ENCODE measurements at places on chromosomes 3 and 15.

DNA sequence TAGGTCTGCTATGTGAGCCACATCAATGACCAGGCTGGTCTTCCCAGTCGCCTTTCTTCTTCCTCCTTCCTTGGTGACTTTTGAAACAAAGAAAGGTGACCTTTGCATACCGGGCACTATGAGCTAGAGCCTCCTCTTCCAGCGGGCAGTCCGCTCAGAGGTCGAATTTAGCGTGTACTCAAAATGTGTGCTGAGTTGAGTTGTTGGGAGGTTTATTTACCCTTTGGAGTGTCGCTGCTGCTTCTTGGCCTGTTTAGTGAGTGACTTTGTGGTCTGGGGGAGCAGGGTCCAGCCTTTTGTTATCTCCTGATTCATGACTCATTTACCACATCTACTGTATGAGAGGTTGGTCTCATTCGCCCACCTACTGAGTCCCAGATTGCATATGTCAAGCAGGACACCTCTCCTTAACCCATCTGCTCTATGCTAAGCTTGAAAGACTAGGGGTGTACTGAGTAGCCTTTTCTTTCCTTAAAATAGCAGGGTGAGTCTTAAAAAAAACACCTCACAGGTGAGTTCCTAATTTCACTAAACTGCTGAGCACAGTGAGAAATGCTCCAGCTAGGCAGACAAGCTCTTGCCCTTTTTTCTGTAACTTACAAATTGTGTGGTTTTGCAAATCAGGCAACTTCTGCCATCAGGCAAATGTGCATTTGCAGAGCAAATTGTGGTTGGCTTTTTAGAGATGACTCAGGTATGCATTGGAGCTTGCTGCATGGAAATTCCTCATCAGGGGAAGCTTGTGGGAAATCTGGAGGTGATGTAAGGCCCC, 3.2 kb upstream of the SIAH2 start:
- DNase-seq = no peak

GRCh38 chr3:117278424-117279190, 569.0 kb downstream of the TUSC7 start:
- no peak for DNase-seq

- DNase-seq = no peak
These were observed 5.2 kb upstream of the SSUH2 start for GRCh38 chr3:8649757-8650156.

DNA sequence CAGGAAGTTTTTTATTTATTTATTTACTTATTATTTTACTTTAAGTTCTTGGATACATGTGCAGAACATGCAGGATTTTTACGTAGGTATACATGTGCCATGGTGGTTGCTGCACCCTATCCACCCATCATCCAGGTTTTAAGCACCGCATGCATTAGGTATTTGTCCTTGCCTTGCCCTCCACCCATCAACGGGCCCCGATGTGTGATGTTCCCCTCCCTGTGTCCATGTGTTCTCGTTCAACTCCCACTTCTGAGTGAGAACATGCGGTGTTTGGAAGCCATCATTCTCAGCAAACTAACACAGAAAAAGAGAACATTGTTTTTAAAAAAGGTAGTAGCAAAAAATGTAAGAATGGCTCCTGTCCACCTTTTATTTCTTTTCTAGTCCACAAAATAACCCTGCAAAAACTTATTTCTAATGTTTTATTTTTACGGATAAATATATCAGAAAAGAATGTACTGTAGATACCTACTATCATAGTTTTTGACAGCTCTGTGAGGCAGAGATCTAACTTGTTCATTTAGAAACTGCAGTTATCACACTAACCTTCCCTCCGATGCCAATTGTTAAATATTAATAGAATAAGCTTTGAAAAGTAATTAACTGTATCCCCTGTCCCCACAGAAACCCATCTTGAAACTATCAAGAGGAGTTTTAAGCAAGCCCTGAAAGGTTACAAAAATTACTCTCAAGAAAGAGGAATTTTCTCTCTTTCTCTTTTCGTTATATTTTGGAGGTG, 189.2 kb downstream of the LPP start:
- no peak for DNase-seq

GRCh38 chr3:120451272-120451761, 525 bp upstream of the FSTL1 start:
- no peak for DNase-seq

DNA sequence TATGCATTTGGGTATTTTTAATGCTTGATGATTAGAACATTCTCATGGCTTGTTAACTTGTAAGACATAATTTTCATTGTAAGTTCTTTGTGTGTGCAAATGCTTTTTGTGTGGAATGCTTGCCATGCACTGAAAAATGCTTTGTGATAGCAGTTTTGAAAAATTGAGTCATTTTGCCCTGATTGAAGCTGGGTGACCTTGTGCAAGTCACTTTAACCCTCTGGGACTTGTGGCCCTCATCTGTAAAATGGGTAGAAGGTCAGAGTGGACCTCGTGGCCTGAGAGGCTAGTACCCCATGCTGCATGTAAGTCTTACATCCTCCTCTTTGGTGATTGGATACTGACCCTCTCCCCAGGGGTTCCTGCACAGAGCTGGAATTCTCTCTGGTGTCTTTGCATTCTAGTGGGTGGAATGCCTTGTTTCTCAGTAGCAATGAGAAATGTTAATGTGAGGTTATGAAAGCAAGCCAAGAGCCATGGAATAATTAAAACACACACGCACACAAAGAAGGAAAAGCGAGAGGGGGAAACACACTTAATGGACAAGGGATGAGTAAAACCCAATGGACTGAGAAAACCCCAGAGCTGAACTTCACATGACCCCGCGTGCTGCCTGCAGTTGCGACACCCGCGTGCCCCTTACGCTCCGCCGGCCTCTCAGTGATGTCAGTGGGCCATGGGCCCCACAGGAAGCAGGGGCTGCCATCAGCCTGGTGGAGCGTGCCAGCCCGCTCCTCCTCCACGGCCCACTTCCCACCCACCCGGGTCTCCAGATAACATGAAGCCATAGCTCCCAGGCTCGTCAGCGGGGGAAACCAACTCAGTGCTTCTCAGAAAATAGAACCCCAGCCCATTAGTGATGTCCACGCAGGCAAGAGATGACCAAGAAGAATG, 44.0 kb downstream of the SMAD3 start:
- no peak for DNase-seq

GRCh38 chr15:45129651-45130129, at the start of the genes DUOX1 and DUOXA1:
Gene DUOX1 (plus strand): TSS chr15:45129994. CDS start chr15:45131967, 1,973 bp downstream.
Gene DUOXA1 (minus strand): TSS chr15:45129879. CDS start chr15:45123014, 6,865 bp downstream.
- no peak for DNase-seq

GRCh38 chr3:187946981-187947380, 201.7 kb upstream of the BCL6 start:
- no peak for DNase-seq

DNA sequence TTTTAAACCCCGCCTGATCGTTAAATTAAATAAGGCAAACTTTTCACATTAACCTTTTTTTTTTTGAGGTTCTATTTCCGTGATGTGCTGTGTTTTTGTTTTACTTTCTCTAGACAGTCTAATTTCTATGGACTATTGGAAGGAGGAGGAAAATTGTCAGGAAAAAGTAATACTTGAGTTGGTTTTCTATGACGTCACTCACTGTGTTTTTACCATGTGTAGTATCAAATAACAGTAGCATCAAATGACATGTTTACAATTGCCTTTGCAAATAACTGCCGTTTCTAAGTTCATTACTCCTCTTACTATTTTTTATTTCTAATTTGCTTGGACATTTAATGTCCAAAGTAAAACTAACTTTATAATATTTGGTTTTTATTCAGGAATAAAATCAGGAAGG, 32.3 kb downstream of the MYO1E start:
- DNase-seq = no peak

GRCh38 chr15:99702895-99703602, 30.2 kb downstream of the LYSMD4 start:
- DNase-seq = no peak

- DNase-seq = no peak
These were observed 2.7 kb downstream of the EOMES start for GRCh38 chr3:27719314-27720003.

Data from type B pancreatic cell (in vitro differentiated cells).